Chondrocyte (in vitro differentiated cells): ENCODE measurements at places on chromosomes 13 and 19. TPM values are rescaled to one million over a fixed set of nuclear protein-coding genes. Genes with fewer than 3 reads are reported as not detected.

GRCh38 chr19:49398001-49398615, 10.1 kb downstream of the KASH5 start:
- DNase-seq: no peak

GRCh38 chr13:44519642-44520041, 56.5 kb downstream of the TSC22D1 start:
- DNase-seq: no peak

- DNase-seq: no peak
These were observed 3.6 kb downstream of the GPR4 start for GRCh38 chr19:45598267-45599001.

GRCh38 chr19:6475321-6476108, 6.1 kb downstream of the DENND1C start:
- DNase-seq: no peak

DNA sequence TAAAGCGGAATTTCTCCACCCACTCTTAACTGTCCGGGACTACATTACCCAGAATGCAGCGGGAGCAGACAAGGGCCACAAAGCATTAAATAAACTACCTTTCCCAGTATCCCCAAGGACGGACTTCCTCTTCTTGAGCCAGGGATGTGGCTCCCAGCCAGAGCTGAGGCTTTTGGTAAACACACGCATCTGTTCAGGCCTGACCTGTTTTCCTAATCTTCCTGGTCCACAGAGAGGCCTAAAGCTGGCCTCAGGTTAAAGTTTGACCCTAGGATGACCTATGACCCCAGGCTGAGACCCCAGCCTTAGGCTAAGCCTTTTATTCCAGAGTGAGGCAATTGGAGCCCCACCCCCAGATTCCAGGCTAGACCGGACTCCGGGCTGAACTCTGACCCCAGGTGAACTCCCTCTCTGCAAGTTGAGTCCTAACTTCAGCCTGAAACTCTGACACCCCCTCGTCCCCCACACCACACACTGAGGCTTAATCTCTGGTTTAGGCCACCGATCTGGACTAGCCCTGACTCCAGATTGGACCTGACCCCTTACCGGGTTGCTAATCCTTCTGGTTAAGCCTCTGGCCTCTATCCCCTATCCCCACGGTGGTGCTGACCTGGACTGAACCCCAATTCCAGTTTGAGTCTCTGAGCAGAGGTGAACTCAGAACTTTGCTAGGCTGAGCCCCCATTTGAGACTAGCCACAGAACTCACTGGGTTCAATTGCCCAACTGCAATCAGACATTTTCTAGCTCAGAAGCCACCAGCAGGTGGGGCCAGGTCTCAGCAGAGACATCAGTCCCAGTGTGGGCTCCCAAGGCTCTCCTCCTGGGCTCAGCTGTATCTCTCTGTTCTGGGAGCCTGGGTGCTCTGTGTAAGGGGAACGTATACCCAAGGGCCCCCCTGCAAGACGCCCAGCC, 750 bp upstream of the GPR108 start:
- DNase-seq: no peak

- no peak for DNase-seq
These were observed 60.9 kb downstream of the PEX11G start for GRCh38 chr19:7427944-7428343.

DNA sequence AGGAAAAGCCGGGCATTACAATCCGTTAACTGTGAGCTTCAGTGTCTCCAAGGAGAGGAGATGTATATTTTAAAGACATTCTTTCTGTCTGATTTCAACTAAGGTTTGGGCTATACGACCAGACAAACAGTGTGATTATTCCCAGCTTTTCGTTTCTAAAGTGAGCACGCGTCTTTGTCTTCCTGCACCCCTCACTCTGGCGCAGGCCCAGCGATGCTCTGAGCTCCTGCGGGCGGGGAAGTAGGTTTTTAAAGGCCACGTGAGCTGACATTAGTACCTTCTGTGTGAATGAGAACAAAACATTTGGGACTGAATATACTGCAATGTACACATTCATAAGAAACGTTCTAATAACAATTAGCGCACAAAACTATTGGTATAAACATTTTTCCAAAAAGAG, 15.3 kb upstream of the RANBP3 start:
- DNase-seq: no peak

DNA sequence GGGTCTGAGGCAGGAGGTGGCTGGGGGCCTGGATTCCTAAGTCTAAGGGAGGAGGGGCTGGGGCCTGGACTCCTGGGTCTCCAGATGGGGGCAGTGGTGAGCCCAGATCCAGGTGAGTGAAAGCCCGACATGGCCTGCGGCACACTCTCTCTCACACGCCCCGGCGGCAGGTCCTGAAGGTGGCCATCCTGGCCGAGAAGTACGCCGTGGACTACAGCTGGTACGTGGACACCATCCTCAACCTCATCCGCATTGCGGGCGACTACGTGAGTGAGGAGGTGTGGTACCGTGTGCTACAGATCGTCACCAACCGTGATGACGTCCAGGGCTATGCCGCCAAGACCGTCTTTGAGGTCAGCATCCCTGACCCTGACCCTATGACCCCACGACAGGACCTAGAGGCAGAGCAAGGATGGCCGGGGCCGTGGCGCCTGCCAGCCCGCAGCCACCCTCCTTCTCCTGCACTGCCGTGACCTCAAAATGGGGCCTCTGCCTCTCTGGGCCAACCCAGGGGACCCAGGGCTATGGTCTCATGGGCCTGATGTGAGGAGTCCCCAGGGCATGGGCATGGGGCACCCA, 13.2 kb downstream of the FUZ start:
- no peak for DNase-seq

DNA sequence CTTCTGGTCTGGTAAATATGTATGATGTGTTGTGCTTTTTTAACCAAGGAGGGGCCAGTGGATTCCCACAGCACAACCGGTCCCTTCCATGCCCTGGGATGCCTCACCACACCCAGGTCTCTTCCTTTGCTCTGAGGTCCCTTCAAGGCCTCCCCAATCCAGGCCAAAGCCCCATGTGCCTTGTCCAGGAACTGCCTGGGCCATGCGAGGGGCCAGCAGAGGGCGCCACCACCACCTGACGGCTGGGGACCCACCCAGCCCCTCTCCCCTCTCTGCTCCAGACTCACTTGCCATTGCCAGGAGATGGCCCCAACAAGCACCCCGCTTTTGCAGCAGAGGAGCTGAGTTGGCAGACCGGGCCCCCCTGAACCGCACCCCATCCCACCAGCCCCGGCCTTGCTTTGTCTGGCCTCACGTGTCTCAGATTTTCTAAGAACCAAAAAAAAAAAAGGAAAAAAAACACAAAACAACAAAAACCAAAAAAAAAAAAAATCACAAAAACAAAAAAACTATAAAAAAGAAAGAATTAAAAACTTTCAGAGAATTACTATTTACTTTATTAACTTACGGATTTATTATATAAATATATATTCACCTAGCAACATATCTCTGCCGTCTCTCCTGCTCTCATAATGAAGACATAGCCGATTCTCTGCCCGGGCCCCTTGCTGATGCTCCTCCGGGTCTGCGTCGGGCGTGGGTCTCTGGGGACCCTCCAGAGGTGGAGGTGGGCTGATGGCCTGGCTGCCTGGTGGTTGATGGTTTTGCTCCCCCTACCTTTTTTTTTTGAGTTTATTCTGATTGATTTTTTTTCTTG, 14.4 kb downstream of the CAPN12 start:
- DNase-seq: peak; percentile 85

GRCh38 chr19:44865196-44865767, 19.2 kb downstream of the NECTIN2 start:
- DNase-seq: no peak

GRCh38 chr13:49858178-49858856, 65.8 kb upstream of the KPNA3 start:
- DNase-seq: no peak

GRCh38 chr13:112054616-112055015, 12.3 kb upstream of the SOX1 start:
- no peak for DNase-seq

- DNase-seq: no peak
These were observed 583 bp downstream of the AKAP8L start for GRCh38 chr19:15418231-15418578.

DNA sequence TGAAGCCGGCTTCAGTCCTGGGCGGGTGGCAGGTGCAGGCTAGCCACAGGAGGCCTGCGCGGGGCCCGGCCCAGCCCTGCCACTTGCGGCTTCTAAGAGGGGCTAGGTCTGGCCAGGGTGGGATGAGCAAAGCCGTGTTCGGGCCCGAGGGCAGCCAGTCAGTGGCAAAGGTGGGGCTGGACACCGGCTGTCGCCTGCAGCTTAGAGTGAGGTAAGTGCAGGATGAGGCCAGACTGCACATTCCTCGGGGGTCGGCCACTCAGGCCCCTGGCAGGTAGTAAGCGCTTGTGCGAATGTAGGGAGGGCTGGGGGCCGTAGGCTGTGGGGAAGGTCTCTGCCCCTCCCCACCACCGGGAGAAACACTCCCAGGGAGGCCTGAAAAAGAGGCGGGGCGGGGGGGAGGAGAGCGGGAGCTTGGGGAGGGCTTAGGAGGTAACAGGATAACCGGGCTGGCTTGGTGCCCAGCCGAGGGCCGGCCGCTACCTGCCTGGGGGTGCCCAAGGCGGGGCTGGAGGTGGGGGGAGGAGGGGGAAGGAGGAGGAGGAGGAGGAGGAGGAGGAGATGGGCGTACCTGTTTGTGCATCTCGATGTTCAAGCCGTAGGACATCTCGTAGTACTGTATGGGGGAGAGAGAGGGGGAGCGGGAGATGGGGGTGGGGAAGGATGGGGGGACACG, 6.4 kb downstream of the TLE5 start:
- no peak for DNase-seq

GRCh38 chr19:44051650-44052402, at the start of gene ZNF223:
ZNF223 (plus strand) TSS chr19:44052036; CDS start chr19:44055177, 3,141 bp downstream.
- peak; percentile 92 for DNase-seq

DNA sequence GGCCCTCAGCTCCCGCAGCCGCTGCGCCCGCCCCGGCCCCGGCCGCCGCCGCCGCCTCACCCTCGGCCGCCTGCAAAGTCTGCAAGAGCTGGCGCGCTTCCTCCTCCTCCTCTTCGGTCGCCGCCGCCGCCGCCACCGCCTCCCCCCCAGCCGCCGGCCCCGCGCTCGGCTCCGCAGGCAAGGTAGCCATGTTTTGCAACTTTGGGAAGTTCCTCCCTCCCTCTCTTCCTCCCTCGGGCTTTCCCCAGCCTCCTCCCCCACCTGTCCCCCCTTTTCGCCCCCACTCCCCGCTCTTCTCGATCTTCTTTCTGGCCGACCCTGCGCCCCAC, 433 bp downstream of the SIX5 start:
- no peak for DNase-seq

DNA sequence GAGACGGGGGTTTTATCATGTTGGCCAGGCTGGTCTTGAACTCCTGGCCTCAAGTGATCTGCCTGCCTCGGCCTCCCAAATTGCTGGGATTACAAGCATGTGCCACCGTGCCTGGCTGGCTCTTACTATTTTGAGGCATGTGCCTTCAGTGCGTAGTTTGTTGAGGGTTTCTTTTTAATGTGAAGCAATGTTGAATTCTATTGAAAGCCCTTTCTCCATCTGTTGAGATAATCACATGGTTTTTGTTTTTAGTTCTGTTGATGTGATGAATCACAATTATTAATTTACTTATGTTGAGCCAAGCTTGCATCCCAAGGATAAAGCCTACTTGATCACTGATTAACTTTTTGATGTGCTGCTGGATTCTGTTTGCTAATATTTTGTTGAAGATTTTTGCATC, 290.9 kb downstream of the KCNRG start:
- no peak for DNase-seq

The NANOS3 gene
- 4.4 to 6.7 TPM (median 4.7 TPM) in 3 replicates for total RNA-seq

The CYP4F22 gene
- not detected in 3 replicates for total RNA-seq

The NECTIN2 gene
- 88.9 to 120 TPM (median 116 TPM) in 3 replicates for total RNA-seq

The ZNF577 gene
- total RNA-seq: 11.2 to 17.4 TPM (median 11.2 TPM) in 3 replicates

The ZNF547 gene
- total RNA-seq: 2.4 to 7.1 TPM (median 2.9 TPM) in 3 replicates

The PDS5B gene
- 48.7 to 77.1 TPM (median 49.0 TPM) in 3 replicates for total RNA-seq

The GSX1 gene
- not detected in 3 replicates for total RNA-seq

The C19orf67 gene
- not detected in 3 replicates for total RNA-seq

The TBC1D4 gene
- total RNA-seq: 5.7 to 8.2 TPM (median 6.0 TPM) in 3 replicates

The PSPN gene
- total RNA-seq: 2.8 to 3.4 TPM (median 3.1 TPM) in 3 replicates

The FAM174C gene
- total RNA-seq: 32.7 to 41.3 TPM (median 36.1 TPM) in 3 replicates
